Fibroblast of skin of back (primary cell): ENCODE measurements at places on chromosomes 7 and 10.
A peak's percentile ranks its signal among the peaks of the same experiment; 100 is the strongest.

- DNase-seq, result no peak
Measured at GRCh38 chr10:44921061-44921460, 9.9 kb downstream of the TMEM72 start.

DNA sequence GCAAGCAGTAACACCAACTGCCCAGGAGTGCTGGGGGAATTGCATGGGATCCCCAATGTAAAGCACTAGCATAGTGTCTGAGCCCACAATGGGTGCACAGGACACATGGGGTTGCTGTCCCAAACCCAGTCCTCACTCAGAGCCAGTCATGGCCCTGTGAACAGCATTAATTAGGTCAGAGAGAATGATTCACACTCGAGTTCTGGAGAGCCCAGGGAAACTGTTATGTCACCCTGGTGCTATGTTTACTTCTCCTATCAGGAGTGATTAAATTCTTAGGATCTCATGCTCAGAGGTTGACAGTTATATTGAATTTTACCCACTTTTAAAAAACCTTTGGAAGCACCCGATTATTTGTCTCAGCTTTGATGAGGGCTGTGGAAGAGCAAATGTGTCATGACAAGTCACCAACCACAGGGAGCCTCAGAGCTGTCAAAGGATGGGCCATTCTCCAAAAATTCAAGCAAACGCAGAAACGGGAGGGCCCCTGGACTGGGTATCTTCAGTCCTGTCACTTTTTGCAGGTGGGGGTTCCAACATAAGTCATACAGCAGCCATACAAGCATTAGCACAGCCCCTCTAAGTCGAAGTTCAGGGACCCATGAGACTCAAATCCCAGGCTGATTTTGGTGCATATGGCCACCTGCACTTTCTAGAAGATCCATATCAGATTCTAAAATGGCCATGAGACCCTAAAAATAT, 1.3 kb upstream of the RASSF4 start:
- peak; percentile 79 for DNase-seq

GRCh38 chr7:141544831-141545230, 6.4 kb upstream of the AGK start:
- DNase-seq, result no peak

- DNase-seq, result no peak
Measured at GRCh38 chr10:67086327-67087134, 160.7 kb downstream of the LRRTM3 start.

DNA sequence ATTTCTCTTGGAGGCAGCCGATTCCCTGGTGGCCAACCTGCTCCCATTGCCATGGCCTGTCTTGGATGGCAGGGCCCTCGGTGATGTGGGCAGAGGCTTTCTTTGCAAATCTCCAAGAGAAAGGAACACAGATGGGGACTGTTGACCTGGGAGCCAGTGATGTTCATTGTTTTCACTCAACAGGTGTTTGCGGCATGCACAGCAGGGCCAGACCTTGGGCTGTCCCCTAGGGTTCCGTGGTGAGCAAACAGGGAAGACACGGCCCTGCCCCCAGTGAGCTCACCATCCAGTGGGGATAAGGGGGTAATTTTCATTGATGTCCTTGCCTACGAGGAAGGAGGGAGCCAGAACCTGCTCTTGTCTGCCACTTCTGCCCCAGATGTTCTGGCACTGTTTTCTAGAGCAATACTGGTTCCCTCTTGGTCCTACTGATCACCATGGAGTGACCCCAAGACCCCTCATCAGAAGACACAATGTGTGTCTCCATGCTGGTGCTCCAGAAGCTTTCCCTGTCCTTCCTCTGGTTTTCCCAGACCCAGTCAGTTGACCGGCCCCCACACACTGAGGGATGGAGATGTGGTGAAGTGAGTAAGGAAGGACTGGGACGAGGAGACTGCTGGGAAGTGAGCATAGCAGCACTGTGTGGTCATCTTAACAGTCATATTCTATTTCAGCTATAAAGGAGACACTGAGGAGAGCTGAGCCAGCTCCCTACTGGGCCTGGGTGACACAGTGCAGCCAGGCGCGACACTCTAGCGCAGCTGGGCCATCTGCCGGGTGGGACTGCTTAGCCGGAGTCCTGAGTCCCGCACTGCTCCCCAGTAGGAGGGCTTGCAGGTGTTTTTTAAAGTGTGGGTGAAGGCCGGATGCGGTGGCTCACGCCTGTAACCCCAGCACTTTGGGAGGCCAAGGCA, 20.4 kb upstream of the FIGNL1 start:
- no peak for DNase-seq

DNA sequence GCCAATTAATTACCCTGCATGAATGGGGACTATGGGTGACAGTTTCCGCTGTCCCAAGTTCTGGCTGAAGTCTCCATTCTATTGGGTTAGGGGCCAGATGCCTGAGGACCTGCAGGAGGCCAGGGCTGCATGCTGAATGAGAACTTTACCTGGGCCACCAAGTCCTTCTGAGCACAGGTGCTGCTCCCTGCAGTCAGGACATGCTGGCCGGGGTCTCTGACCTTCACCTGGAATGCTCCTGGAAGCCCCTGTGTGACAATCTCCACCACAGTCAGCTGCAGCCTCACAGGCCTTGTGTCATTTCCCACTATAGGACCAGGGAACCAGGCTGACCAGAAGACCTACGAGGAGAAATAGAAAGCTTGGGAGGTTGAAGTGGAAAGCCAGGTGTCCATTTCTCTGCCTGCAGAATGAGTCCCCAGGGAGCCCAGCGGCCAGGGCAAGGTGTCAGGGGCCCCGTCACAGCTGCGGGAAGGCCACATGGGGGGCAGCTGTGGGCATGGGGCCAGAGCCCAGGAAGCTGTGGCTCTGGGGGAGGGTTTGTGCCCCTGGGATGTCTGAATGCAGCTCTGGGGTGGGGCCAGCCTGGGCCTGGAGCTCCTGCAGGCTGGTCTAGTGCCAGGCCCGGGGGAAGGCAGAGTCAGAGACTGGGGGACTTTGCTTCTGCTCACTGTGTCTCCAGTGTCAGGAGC, 5.6 kb upstream of the GIMAP8 start:
- DNase-seq, result no peak

DNA sequence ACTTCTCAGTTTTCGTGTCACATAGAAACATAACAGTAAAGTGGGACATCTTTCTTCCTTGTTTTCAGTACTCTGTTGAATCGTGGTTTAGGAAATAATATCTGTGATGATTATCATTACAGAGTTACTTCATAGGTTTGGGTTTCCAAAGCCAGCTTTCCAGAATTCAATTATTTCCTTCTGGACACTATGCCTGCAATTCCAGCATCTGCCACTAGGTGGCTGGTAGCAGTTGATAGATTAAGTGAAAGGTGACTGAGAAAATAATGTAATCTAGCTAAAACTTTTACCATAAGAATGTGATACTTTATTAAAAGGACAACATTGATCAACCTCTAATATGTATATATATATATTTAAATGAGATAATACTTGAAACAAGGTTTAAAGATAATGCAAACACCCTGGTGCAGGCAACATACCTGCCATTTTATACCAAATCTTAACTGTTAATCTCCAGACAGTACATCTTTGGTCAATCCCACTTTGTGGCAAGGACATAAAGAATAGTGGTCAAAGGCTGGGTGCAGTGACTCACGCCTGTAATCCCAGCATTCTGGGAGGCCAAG, 102.6 kb downstream of the SH3PXD2A start:
- DNase-seq, result no peak

DNA sequence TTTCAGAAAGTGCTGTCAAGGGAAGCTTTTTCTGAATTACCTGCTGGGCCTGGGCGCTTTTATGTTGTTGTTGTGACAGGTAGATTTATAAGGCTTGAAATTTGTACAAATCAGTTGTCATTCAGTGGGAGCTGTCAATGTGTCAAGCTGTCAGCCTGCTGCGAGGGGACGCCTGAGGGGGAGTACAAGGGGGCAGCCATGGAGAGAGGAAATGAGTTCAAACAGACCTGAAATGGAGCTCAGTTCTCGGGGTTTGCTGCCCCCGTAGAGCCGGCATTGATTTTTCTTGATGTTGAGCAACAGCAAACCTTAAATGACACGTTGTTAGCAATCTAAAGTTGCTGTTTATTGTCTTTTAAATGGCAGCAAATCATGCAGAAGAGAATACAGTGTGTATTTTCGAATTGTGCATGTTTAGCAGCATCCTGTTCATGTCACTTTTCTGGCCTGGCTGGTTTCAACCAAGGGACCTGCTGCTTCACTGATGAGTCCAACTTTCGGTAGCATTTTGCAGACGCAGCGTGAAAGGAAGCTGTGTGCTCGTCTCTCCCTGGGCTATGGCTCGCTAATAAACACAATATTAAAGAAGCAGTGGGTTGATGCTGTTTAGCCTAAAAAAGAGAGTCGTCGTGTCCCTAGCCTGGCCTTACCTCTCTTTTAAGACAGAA, 166.5 kb downstream of the LRMDA start:
- DNase-seq, result no peak

DNA sequence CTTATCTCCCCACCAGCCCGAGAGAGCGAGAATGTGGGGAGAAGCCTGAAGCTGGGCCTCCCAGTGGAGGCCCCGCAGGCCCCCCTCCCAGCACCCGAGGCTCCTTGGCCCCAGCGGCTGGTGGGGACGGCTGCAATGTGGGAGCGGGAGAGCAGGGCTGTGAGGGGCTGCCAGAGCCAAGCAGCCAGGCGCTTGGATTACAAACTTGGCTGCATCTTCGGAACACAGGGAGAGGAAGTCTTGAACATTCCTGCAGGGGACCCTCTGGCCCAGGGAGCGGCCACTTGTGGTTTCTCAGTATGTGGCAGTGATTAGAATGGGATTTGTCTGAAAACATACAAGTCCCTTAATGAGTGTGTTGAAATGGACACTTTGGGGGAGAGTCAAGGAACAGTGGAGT, 23.2 kb downstream of the ELN start:
- no peak for DNase-seq

DNA sequence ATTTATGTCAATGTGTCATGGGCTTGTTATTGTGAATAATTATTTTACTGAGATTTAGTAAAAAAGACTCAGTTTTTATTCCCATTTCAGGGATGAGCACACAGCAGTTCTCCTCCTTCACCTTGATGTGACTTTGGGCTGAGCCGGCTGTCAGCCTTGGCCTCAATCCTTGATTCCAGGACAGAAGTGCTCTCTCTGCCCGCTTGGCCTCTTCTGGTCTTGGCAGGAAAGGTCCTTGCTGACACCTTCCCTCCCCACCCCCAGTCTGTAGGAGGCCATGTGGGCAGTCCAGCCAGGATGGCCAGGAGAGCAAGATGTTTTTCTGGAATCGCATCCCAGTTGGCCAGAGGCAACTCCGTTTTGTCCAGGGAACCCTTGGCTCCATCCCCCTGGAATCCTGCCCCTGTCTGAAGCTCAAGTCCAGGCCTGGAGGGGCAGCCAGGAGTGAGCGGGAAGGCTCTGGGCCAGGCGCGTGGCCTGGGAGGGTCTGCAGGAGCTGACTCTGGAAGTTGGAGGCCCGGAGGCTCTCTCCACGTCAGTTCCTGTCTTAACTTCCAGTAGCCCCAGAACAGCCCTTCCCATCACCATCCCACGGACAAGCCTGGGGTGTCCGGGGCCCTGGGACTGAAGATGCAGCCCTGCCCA, 100.9 kb downstream of the PDGFA start:
- DNase-seq, result no peak

- DNase-seq, result no peak
Measured at GRCh38 chr10:34236931-34237330, 578.2 kb downstream of the PARD3 start.

DNA sequence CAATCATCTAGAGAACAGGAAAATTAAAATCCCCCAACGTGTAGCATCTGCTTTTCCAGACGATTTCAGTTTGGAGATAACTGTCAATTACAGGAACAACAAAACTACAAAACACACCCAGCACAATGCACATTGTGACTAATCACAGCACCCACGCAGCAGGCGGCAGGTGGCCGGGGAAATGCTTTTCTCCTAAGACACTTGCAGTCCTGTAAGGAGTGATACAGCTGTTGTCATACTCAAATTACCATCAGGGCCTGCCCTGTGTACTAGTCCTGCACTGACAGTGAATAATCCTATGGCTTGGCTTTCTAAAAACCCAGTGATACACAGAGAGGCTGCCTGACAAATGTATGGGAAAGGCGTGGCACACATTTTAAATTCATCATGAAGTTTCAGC, 37.8 kb downstream of the COBL start:
- no peak for DNase-seq

DNA sequence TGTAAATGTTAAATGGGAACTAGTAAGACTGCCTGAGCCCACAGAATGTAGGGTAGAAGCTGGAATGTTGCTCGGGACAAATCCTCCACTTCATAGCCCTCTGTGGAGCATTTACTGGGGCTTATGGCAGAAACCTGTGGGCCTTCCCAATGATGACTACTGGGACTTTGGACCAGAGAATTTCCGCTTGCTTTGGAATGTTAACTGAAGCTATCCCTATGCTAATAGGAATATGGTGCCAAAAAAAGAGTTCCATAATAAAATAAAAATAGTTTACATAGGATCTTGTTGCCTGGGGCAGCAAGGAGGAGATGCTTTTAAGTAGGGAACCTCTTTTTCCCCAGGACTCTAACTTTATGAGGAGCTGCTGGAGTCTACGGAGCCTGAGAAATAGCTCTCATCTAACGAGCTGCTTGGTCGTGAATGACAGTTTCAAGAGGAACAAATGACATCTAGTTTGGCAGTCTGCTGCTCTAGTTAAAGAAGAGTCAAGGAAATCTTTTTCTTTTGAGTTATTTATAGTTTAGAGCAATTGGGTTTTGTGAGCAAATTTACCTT, 5.7 kb upstream of the DYNC2I1 start:
- no peak for DNase-seq

DNA sequence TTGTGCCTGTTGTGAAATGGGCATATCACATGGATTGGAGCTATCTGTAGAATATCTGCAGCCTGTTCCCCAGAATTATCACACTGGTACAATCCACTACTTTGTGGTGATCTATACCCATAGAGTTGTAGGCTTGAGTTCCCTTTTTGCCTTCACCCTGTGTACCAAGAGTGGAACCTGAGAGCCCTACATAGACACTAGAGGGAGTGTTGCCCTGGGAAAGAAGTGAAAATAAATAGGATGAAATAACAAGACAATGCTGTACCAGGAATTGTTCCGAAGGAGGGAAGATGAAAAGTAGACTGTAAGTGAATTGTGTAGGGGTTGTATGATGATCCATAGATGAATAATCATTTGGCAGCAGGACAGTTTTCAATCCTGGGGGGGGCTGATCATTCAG, 9.0 kb downstream of the SORCS3 start:
- no peak for DNase-seq

DNA sequence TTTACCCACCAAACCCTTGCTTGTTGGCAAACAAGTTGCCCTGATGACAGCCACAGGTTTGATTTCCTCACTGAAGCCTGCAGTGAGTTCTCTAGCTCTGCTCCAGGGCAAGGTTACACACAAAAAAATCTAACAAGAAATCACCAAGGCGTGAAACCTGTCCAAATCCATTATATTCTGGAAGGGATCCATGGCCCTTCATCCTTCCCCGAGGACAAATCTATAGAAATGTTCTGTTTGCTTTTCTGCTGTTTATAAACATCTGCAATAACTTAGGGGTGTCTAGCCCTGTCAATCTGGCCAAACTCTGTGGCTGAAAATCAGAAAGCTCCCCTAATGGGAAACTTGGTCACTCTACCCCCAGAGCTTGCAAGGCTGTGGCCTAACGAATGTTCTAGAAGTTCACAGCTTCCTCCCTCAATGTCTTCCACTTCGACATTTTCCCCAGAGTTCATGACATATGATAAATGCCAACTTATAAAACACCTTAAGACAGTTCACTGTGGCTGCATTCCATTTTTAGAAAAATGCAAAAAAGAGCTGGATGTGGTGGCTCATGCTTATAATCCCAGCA, 164.5 kb downstream of the PRPF18 start:
- no peak for DNase-seq

GRCh38 chr7:4882169-4883032, 1.1 kb downstream of the RADIL start:
- peak; percentile 77 for DNase-seq

- no peak for DNase-seq
Measured at GRCh38 chr7:91085175-91085574, 179.1 kb upstream of the FZD1 start.
